ENCODE measurements at places on chromosomes 4 and X.

DNA sequence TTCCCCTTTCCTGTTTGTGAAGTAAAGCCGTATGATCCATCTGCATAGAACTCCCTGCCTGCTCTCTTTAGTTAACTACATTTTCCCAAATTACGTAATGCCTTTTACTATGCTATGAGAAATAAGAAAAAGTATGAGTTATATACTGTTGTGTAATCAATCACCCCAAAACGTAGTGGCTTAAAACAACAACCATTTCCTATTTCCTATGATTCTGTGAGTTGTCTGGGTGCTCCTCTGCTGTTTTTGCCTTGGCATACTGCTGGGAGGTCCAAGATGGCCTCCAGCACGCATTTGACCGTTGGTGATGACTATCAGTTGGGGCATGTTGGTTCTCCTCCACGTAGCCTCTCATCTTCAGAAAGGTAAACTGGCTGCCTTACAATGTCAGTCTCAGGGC is 39.8 kb downstream of the BBS12 start:
- no peak for DNase-seq

DNA sequence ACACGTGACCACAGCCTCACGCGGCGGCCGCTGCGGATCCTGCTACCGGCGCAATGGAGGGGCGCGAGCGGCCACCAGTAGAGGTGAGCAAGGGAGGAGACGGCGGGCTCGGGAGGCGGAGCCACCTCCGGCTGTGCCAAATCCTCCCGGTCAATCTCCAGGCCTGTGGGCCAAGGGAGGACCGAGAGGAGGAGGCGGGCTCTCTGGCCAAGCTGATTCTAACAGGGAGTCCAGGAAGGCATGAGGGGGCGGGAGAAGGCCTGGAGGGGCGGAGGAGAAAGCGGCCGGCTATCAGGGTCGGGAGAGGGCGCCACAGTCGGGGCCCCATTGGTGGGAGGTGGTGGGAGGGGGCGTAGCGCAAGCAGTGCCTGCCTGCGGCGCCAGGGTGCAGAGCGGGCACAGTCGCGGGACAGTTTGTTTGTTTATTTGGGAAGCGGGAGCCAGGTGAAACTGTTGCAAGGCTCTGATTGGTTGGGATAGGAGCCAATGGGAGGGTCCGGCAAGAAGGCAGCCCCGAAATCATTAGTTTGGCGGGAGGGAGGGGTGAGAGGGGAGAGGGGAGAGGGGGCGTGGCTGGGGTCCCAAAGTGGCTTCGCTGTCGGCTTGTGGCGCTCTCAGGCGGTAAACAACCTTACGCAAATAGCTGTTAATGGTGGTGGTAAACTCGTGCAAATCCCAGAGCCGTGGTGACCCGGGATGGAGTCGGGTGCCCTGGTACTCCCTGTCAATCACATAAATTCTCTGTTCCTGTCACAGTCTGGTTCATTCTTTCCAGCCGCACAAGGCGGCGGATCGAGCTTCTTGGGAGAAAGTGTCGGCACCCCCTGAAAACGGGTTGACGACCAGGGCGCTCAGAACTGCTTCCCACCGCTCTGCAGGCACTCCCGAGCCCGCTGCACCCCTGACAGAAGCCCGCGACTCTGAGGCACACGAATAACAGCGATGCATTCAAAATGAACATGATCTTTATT is at the start of gene IRS4:
Gene IRS4, minus strand, starts transcription at position 55 of the 971 bp plus-strand sequence.
- no peak for DNase-seq

- DNase-seq: no peak
These were observed 34.0 kb downstream of the ETDB start for GRCh38 chrX:135086197-135086854.

- no peak for DNase-seq
These were observed 74.5 kb upstream of the PAQR3 start for GRCh38 chr4:79013756-79014155.

DNA sequence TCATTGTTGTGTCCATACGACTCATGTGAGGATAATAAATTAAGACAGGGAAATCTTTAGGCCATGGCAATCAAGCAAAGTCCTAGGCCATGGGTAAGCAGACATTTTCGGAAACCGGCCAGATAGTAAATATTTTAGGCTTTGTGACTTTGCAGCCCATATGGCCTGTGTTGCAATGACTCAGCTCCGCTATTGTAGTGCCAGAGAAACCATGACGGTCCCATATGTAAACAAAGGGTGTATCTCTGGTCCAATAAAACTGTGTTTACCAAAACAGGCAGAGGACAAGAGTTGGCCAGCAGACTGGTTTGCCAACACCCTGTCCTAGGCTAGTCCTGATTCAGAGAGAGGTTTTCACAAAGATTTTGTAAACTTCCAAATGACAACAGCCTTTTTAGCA is 5.0 kb downstream of the FAM114A1 start:
- DNase-seq: no peak

DNA sequence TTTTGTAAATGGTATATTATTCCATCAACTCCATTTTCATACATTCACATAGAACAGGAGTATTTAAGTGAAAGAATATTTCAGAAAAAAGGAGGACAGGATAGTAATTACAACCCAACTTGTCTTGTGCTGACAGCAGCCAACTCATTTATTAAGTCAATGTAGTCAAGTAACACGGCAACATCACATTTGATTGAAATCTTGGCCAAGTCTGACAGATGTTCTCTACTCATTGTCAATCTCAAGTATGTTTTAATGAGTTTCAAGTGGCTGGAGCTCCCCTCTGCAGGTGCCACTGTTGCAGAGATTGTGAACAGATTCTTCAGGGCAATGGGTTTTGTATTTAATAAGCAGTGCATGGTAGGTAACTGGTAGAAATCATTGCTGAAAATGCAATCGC is 332.5 kb downstream of the C4orf33 start:
- no peak for DNase-seq

GRCh38 chr4:152038238-152038637 is 277.4 kb upstream of the GATB start:
- no peak for DNase-seq

- no peak for DNase-seq
These were observed 2390.9 kb downstream of the PCDH7 start for GRCh38 chr4:33111117-33111516.

DNA sequence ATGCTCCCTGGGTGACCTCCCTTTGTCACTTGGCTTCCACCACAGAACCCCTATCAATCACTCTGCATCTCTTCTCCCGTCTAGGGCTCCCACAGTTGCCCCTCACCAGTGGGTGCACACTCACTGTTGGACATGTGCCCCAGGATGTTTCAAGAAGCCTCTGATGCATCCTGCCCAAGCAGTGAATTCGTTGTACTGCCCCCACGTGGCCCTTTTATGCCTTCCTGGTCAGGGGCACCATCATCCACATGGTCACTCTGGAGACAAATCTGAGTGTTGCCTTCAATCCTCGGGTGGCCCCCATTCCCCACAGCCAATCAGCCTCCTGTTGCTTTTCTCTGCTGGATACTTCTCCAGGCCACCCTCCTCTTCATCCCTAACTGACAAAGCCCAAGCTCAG is 12.2 kb downstream of the ITIH6 start:
- no peak for DNase-seq

GRCh38 chr4:24517676-24518075 is 66.7 kb downstream of the DHX15 start:
- no peak for DNase-seq

DNA sequence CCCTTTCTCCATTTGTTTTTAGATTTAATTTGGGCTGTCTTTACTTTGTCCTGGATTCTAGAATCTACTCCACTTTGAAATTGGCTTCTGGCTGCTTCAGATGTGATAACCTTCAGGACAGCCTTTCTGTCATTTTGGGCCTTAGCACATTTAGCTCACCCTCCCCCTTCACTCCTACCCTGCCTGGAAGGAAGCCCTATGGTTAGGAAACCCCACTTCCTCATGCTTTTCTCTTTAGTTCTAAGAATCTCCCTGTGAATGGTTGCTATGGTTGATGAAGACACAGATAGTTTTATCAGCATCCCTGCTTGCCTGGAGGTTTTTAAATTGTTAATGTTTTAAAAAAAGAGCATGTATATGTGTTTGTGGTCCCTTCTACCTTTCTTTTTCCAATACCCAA is 100.7 kb upstream of the PTPN13 start:
- no peak for DNase-seq

DNA sequence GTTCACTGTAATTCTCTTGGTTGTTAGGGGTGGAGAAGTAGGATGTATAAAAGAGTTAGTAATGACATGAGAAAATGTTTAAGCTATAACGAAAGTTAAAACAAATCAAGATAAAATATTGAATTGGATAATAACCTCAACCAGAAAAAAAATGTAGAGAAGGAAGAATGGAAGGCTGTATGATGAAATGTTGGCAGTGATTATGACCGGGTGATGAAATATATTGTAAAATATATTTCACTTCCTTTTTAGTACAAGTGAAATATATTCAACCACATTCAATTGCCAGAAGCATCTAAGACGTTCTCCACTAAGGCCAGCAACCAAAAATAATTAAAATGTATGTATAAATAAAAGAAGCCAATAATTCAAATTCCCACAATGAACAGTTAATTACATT is 309.3 kb upstream of the FGF13 start:
- DNase-seq: no peak

DNA sequence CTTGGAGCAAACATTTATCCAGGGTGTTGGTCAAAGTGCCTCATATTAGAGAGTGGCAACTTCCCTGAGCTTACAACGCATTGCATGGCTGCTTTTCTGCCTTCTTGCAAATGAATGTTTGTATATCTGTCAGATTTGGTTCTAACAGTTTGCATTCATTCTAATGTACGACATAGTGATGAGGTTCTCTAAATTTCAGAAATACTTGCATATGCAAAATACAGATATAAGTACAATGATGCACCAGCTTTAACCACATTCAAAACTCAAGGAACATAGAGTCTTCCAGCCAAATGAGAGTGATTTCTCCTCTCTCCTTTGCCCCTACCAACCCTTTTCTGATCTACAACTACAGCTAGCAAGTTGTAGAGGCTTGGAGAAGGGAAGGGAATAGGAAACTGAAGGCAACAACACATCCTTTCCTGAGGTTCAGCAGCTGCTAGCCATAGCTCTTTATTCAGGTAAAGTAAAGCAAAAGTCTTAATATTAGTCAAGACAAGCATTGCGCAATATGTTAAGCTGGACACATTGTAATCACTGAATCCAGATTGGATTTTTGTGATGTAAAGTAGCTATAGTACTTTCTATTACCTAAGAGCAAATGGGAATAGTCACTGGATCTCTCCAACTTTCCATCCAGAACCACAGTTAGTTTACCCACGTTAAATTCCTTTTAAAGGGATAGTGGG is 6.3 kb downstream of the TKTL2 start:
- no peak for DNase-seq

DNA sequence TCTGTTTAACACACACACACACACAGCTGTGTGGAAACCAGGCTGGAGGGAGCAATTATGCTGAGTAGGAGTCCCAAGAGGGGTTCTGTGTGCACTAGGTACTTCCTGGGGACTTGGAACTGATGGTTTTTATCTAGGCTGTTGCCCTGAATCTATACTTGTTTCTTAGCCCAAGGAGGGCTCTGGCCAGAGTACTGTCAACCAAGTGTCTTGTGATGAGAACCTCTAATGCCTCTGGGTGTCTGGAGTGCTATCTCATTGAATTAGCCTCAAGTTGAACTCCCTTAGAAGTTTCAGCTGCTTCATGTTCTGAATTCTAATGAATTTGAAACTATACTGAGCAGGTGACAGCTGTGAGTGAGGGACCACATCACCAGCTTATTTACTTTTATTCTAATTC is 16.6 kb downstream of the ARHGAP24 start:
- no peak for DNase-seq

DNA sequence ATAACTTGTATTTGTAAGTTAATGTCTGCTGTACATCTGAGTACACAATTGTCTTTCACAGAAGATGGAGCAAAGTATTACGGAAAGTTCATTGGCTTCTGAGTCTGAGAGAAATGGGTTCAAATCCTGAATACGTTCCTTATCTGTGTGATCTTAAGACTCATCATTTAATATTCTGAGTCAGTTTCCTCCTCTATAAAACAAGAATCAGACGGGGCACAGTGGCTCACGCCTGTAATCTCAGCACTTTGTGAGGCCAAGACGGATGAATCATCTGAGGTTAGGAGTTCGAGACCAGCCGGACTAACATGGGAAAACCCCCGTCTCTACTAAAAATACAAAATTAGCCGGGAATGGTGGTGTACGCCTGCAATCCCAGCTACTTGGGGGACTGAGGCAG is 57.8 kb downstream of the APBB2 start:
- DNase-seq: no peak

DNA sequence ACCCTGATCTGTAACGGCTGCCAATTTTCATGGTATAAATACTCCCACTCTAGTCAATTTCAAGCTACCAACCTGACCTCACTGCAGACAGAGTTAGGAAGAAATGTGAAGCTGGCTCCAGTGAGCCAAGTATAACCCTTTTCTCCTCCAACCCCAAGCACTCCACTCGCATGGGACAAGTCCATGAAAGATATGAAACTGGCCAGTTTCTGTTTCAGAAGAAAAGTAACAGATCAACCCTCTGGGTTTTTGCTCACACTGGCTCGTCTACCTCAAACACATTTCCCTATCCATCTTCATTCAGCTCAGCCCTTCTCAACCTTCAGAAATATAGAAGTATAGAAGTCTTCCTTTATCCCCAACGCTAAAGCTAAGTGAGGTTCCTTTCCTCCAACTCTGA is 82.4 kb upstream of the NDP start:
- DNase-seq: no peak

GRCh38 chrX:85619962-85620361 is 240.5 kb upstream of the POF1B start:
- no peak for DNase-seq

DNA sequence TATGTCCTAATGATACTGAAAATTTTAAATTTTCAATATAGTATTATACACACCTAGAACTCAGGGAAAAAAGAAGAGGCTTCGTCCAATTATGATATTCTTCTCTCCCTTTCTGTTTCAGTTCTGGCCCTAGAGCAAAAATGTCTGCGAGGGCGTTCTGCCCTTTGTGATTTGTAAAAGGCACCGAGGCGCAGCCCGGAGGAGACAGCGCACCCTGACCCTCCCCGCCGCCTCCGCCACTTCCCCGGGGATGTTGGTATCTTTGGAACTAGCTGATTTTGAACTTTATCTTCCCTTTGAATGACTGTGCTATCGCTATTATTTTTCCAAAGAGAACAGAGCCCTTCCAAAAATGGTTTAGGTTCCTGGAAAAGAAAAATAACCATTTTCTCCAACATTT is 173.2 kb upstream of the FAM9B start:
- DNase-seq: no peak

- no peak for DNase-seq
These were observed 652.1 kb downstream of the ANKRD50 start for GRCh38 chr4:124060261-124060918.

DNA sequence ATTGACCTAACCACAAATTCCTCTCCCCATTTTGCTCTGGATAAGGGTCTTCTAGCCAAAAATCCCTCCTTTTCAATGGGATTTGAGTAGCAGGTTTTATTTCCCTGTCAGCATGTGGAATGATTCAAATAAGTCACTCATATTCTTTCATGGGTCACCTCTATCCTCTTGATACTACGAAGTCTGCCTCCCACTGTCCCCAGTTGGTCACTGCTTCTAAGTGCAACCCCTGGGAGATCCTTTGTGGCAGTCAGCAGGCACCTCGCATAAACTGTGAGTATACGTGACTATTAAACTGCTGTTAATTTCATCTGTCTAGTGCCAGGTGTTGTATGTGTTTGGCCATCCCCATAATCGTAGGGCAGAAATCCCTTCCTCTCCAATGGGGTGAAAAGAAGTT is 1667.9 kb upstream of the PCDH7 start:
- no peak for DNase-seq

GRCh38 chrX:7635604-7636003 is 207.4 kb upstream of the VCX start:
- DNase-seq: no peak

GRCh38 chr4:165439981-165440380 is 61.2 kb downstream of the CPE start:
- DNase-seq: no peak

GRCh38 chr4:176492646-176493302 is 173.0 kb downstream of the SPCS3 start:
- no peak for DNase-seq

Data from stimulated activated CD8-positive, alpha-beta memory T cell treated with anti-CD3 and anti-CD28 coated beads, Interleukin-15, amount 100 ng/mL, for 24 hours (primary cell).